ENCODE measurements at places on chromosomes 5 and 9.

- no peak for DNase-seq
These were observed 286.4 kb downstream of the NTRK2 start for GRCh38 chr9:84955971-84956370.

DNA sequence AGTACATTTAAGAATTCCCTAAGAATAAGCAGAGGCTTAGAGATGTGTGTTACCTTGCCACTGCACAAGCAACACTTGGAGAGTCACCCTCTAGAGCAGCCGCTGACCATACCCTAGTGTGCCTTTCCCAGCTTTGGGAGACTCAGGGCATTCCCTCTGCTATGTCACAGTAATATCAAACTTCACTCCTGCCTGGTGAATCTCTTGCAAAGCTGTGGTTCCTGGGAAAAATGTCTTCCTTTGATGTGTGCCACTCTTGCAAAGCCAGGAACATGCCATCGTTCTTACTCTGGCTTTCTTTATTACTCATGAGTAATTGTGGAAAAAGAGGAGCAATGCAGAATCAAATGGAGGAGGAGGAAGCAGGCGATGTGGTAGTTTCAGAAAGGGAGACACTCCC is 173.2 kb downstream of the CCDC192 start:
- DNase-seq = no peak

DNA sequence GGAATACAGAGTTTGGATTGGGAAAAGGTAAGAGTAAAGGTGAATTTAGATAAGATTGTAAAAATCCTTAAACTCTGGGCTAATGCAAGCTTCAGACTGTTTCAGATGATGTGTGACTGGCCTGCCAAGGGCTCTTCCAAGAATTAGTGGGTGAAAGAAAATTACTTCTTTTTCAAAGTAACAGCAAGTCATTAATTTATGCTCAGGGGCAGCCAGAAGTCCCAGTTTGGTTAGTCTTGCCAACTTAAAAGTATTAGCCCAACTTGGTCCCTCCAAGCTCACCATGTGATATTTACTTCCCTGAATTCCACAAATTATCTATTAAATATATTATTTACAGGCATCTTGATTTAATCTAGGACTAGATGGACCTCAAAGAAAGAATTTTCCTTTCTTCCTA is 947.8 kb downstream of the NR2F1-AS1 start:
- DNase-seq = no peak

DNA sequence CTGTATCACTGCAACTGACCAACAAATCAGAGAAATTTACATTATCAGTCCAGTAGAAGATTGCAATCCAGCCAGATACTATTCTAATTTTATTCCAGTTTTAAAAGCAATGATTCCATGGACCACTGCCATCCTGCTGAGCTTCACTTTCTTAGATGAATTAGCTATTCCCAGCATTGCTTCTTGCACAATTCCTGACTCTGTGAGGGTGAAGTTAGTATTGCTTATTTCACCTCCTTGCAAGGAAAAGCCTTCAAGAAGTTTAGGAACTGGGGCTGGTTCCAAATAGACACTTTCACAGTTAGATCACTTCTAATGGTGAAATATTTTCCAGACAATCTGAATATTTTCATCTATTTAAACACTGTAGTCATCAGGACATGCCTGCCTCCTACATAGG is 338.6 kb upstream of the TNC start:
- no peak for DNase-seq

DNA sequence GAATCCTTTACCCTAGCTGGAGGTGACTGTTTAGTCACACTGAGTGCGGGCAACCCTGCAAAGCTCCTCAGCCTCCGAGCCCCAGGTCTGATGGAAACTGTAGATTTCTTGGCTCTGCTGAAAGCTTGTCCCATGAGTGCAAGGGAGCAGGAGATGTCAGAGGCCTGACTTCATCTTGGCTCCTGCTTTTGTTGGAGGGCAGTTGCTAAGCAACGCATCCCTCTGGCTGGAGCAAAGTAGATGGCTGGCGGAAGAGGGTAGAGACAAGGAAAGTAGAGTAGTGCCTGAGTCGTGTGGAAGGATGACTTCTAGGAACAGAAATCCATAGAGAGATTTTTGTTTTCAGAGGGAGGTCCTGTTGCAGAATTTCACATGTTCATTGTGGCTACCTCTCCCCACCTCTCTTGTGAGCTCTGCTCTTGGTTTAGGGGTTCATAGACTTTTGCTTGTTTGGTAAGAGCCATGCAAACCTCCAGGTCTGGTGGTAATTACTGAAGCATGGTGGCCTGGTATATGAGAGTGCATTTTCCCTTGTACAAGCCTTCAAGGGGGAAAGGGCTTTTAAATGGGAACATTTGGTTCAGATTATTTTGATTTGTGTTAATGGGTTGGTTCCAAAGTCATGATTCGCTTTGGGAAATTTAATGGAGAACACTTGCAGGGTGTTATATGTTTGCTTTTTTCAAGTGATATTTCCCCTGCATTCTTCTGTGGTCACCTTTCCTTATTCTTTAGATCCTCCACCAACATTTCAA is 71.5 kb downstream of the ARHGAP26 start:
- DNase-seq = no peak

Measured in right renal cortex interstitium (tissue), 3 donors.